A172 (cell line): ENCODE measurements at places on chromosomes 11 and 22.

GRCh38 chr11:125272821-125273220 lies 108.3 kb downstream of the PKNOX2 start:
- no peak for DNase-seq

- DNase-seq, result peak; percentile 5
These were observed 33.2 kb upstream of the ZBTB16 start for GRCh38 chr11:114026355-114026754.

DNA sequence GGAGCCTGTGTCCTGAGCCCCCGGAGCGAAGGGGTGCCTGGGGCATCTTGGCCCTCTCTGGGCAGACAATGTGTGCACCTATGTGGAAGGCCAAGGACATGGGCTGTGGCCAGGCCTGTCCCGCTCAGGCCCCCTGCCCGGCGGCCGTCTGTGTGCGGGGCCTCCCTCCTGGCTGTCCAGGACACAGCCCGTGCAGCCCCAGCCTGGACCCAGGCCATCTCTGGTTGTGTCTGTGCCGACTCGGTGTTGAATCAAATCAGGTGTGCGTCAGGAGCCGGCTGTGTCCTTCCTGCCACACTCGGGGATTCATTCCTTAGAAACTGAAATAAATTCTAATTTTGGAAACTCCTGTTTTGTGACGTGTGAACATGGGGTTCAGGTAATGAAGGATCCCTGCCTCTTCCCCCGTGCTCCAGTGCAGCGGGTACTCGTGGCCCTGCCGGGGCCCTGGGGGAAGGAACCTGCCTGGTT lies 1.5 kb upstream of the SELENOO start:
- DNase-seq, result no peak

DNA sequence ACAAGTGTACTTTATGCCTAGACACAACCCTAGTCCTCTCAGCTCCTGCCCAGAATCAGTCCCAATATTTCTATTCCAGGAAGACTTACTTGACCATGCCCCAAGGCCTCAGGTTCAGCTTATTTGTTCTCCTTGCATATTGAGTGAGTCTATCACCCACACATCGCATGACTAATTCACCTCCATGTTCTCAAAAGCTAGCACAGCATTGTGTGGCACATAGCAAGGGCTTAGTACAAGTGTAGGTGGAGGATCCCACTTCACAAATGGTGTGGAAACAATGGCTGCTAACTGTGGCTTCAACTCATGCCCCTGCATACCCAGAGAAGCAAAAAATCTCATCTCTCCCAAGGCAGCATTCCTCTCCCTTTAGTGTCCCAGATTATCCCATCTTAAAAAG lies 602.6 kb upstream of the API5 start:
- no peak for DNase-seq

DNA sequence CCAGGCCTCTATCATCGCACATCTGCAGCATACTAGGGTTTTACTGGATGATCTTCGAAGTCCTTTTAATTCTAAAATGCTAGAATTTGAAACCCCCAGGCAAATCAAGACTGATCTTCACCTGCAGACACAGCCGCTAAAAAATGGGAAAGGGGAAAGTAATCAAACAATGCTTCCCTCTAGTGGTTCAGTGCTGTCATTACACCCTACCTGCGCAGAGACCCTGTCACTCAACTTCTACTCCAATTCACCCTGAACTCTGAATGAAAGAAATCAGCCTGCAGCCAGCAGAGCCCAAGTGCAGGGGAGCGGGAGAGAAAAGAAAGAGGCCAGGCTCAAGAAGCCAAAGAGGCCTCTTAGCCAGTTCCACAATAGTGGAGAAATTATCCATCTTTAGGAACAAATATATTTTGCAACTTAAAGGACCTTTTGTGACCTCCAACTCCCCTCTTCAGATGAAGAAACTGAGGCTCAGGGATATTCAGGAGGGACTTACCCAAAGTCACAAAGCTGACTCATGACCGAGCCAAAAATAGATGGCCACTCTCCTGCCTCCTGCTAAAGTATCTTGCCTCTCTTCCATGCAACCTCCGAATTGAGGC lies 33.0 kb downstream of the SERGEF start:
- peak; percentile 44 for DNase-seq

- no peak for DNase-seq
These were observed 3.2 kb upstream of the NEAT1 start for GRCh38 chr11:65419460-65419771.
